ENCODE measurements at places on chromosomes 7 and 10.
A peak's percentile ranks its signal among the peaks of the same experiment; 100 is the strongest.

- no peak for DNase-seq
Measured at GRCh38 chr7:27579565-27579964, 83.1 kb downstream of the HIBADH start.

GRCh38 chr10:51892965-51893658 lies 193.7 kb upstream of the CSTF2T start:
- peak; percentile 64 for DNase-seq

GRCh38 chr10:121064491-121064890 lies 213.3 kb downstream of the WDR11 start:
- DNase-seq, result no peak

DNA sequence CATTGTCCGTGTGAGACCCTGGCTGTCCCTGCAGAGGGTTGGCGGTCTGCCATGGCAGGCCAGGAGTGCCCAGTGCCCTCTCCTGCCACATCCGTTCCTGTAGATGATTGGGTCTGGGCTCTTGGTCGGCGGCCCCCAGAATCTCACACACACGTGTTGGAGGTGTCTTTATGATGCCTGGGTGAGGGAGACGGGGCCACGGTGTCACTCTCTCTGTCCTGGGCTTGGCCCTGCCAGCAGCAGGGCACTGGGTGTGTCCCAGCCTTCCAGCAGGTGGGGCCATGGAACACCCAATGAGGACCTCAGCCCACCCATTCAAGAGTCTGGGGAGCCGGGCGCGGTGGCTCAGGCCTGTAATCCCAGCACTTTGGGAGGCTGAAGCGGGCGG lies 30.2 kb downstream of the UNC5B start:
- DNase-seq, result peak; percentile 57

DNA sequence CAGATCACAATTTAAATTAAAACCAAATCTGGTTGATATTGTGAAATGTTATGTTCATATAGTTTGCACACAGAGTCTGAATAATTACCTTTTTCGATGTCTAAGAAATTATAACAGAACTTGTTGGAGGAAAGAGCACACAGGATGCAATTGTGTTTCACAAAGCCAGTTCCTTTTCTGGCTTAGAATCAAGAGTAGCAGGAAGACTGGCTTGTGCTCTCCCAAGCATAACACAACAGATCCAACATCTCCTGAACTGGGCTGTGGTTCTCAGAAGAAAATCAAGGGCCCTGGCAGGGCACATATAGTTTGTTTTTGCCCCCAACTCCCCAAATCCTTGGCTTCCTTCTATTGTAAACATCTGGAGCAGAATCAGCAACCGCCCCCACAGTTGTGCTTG lies 62.7 kb downstream of the LRRC4 start:
- DNase-seq, result no peak

DNA sequence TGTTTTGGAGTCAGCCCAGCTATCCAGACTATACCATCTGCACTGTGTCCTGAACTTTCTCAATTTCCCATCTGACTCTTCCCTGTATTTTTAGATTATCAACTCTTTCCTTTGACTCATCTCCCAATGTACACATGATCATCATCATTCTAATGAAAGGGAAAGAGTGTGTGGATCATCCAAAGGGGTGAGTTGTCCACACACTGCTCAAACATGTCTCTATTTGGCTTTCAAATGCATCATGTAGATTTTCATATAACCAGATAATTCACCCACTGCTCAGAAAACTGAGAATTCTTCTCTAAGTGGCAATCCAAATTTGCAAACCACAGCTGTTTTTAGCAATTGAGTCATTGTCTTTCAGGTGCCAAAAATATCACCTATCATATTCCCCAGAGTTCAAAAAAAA lies 190.2 kb upstream of the HPS1 start:
- DNase-seq, result no peak

DNA sequence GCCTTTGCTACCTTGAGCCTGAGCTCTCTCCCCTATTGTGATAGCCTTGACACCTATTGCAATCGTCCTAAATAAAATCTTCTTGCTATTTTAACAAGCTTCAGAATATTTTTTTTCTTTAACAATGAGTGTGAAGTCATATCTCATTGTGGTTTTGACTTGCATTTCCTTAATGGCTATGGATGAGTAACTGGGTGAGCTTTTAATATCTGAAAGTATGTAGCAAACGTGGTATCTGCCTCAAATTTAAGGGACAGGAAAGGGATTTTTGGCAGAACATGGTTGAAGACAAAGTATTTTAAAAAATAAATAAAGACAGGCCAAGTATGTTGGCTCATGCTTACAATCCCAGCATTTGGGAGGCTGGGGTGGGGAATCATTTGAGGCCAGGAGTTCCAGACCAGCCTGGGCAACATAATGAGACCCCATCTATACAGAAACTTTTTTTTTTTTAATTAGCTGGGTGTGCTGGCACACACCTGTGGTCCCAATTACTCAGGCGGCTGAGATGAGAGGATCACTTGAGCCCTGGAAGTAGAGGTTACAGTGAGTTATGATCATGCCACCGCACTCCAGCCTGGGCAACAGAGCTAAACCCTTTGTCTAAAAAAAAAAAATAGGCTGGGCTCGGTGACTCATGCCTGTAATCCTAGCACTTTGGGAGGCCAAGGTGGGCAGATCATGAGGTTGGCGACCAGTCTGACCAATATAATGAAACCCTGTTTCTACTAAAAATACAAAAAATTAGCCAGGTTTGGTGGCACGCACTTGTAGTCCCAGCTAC lies 319.3 kb upstream of the NRP1 start:
- no peak for DNase-seq

- no peak for DNase-seq
Measured at GRCh38 chr7:1446620-1447032, 12.6 kb downstream of the MICALL2 start.

DNA sequence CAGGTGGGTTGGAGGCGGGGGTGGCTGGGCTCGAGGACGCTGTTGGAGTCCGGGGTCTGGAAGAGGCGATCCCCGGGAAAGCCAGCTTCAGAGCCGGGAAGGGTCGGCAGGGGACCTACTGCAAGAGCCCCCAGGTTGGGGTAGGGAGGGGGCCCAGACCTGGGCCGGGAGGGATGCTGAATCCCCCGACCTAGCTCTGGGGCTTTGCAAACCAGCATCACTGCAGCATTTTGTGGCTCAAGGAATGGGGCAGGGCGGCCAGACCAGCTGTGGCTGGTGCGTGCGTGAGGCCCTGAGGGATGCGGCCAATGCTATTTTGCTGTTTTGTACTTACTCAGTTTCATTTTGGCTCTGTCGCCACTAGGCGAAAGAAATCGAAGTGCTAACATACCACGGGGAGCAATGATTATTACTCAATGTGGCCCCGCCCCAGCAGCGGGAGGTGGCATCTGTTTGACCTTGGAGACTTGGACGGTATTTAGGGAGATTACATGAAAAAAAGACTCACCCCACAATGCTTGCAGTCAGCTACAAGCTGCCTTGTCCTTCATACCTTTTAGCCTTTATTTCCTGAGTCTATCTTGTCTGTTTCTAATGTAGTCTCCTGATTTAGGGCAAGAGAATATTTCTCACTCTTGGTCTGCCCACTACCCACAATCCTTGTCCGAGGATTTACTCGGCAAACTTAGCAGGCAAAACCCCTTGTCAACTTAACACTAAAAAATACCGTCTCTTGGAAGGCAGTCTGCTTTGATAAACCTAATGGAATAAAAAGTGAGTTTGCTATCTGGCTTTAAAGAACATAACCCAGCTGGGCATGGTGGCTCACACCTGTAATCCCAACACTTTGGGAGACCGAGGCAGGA lies 16.2 kb downstream of the HSPB1 start:
- DNase-seq, result peak; percentile 85

DNA sequence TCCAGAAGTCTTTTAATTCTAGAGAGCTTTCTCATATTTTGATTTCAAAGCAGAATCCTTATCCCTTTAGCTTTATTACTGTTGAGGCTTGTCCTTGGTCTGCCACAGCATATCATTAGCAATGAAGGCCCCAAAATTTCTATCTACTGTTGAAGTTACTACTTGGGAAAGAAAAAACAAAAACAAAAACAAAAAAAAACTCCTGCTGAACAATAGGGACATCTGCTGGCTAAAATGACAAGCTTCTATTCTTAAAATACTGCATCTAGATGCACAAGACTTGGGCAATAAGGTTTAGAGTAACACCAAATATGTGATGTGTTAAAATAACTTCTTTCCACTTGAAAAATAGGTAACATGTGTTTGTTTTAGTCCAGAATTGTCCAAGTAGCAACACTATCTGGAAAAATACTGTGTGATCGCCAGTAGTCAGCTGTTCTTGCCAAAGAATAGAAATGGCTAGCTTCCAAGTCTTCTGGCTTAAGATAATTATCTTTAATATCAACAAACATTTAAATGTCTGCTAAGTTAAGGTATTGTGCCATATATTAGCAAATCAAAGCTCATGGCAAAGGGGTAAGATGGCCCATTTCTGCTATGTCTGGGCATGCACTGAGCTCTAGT lies 3.8 kb upstream of the DMTF1 start:
- DNase-seq, result peak; percentile 65

DNA sequence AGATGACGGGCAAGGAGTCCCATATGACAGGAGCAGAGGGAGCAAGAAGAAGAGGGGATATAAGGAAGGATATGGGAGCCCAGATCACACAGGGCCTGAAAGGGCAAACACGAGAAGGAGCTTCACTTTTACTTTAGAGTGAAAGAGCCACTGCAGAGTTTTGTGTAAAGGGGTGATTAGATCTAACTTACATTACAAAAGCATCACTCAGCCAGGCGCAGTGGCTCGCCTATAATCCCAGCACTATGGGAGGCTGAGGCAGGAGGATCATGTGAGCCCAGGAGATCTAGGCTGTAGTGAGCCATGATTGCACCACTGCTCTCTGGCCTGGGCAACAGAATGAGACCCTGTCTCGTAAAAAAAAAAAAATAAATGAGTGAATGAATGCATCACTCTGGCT lies 91.1 kb downstream of the MPP7 start:
- peak; percentile 48 for DNase-seq

DNA sequence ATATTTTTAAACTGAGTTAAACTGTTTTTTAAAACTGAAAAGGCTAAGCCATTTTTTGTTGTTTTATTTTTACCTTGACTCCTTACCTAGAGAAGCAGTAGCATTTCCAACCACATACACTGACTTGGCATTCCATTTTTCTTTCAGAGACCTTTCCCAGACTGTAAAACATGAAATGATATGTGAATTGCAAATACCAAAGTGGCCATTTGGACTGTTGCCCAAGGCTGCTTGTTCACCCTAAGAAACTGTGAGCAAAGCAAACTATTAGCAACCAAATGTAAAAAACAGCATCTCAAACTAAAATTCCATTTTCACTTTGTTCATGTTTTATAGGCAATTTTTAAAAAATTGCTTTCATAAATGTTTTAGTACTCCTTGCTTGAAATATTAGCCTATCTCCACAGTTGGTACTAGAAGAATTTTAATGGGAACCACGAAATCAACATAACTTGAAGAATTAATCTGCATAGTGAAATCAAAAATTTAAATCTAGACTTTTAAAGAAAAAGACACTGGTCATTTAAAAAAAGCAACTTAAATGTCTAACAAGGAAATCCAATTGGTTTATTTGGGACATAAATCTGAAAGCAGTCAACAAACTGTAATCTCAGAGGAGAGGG lies 10.8 kb downstream of the UROS start:
- DNase-seq, result no peak

GRCh38 chr7:159083001-159083697 lies 61.5 kb downstream of the VIPR2 start:
- DNase-seq, result no peak

GRCh38 chr7:1777122-1777521 lies 107.0 kb downstream of the ELFN1 start:
- DNase-seq, result no peak

- DNase-seq, result no peak
Measured at GRCh38 chr10:69496352-69497230, 45.3 kb downstream of the TSPAN15 start.

GRCh38 chr7:90701771-90702170 lies 105.7 kb downstream of the CDK14 start:
- DNase-seq, result peak; percentile 67

GRCh38 chr7:6718124-6718523 lies 11.4 kb upstream of the ZNF12 start:
- peak; percentile 38 for DNase-seq

DNA sequence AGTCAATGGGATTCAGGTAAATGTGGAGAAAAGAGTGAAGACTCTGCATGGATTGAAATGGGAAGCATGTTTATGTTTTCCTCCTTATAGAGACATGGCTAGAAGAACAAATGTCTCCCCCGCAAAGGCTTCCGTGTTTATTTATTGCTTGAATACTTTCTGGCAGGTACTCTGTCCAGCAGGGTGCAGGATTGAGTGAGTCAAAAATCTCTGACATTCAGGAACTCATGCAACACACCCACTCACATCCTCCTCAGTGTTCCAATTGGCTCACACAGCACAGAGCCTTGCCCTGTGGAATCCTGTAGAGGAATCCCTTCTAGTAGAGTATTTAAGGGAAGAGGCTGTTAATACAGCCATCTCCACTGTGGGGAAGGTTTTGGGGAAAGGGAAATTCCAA lies 290.3 kb upstream of the VWC2 start:
- DNase-seq, result peak; percentile 28

- DNase-seq, result no peak
Measured at GRCh38 chr7:128591705-128592104, 80.4 kb upstream of the GARIN1A start.

GRCh38 chr10:78627254-78627795 lies 441.4 kb upstream of the ZMIZ1 start:
- DNase-seq, result no peak

GRCh38 chr7:29345590-29345989 lies 151.0 kb downstream of the CHN2 start:
- peak; percentile 75 for DNase-seq

- DNase-seq, result no peak
Measured at GRCh38 chr10:23051855-23052331, 43.5 kb upstream of the MSRB2 start.

- DNase-seq, result no peak
Measured at GRCh38 chr10:63646491-63646890, 125.3 kb downstream of the REEP3 start.

GRCh38 chr10:48523212-48523819 lies 81.6 kb downstream of the ARHGAP22 start:
- DNase-seq, result peak; percentile 74

DNA sequence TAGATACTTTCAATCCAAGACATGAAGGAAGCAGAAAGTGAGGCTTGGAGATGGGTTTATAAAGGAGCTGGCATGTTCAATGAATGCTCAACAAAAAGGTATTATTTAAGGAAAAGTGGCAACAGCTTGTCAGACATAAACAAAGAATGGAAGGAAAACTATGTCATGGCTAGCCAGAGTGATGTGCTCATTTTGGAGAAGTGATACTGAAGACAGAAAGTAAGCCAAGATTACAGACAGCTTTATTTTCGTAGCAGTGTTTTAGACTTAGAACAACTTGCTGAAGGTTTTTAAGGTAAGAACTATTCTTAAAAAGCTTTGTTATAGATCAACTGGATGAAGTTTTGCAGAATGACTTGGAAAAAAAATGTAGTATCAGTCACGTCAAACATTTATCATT lies 160.5 kb upstream of the FERD3L start:
- DNase-seq, result no peak

- no peak for DNase-seq
Measured at GRCh38 chr10:124150807-124151417, 57.5 kb upstream of the CHST15 start.

DNA sequence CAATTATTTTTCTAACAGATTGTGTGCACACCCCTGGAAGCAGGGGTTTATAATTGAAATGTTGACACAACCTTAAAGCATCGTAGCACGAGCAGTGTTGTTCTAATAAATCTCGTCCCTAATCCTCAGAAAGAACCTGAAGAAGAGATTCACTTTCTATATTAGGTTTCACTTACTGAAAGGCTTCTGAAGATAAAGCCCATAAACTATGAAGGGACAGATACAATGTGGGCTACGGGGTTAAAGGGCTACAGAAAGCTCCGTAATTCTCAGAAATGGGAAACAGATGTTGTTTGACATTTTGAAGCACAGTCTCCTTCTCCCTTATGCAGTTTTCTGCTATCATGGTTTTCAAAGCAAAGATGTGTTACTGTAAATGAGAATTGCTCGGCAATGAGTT lies 479.6 kb downstream of the GATA3 start:
- DNase-seq, result no peak

Data from GM23338 (cell line).